Activated naive CD4-positive, alpha-beta T cell treated with anti-CD3 and anti-CD28 coated beads, Interleukin-2, amount 50 U/mL, for 16 hours (primary cell): ENCODE measurements at places on chromosomes 4 and X.

- DNase-seq, result no peak
Observed at GRCh38 chr4:104494185-104494584, 509 bp downstream of the CXXC4 start.

- DNase-seq, result no peak
Observed at GRCh38 chr4:139622901-139623381, 42.7 kb upstream of the MGST2 start.

DNA sequence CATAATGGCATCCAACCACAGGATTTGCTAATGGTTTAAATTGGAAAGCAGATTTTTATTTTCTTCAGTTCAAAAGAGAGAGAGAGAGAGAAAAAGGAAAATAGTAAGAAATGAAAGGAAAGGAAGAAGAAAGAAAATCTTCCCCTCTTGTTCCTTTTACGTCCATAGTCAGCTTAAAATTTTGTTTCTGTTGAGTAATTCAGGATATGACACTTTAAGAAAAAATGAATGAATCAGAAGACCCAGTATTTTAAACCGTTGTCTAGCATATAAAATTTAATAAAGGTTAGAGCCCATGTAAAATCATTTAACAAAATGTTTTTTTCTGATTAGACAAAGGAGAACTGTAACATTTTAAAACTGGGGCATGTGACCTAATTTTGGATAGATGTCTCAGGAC, 391.8 kb upstream of the EPHA5 start:
- DNase-seq, result no peak

- no peak for DNase-seq
Observed at GRCh38 chr4:48429709-48430474, 53.3 kb upstream of the SLC10A4 start.

GRCh38 chr4:36115312-36115711, 129.0 kb downstream of the ARAP2 start:
- no peak for DNase-seq

- DNase-seq, result no peak
Observed at GRCh38 chr4:24888475-24889344, 24.1 kb downstream of the CCDC149 start.

GRCh38 chrX:13153796-13154195, 109.4 kb upstream of the FAM9C start:
- DNase-seq, result no peak

- no peak for DNase-seq
Observed at GRCh38 chr4:150972592-150972991, 42.5 kb downstream of the LRBA start.

GRCh38 chr4:87117732-87118075, 102.7 kb downstream of the KLHL8 start:
- no peak for DNase-seq

GRCh38 chr4:76363556-76364290, 57.2 kb downstream of the STBD1 start:
- DNase-seq, result no peak
